ENCODE measurements at places on chromosomes 3 and 15.

- peak; percentile 61 for DNase-seq
Observed at GRCh38 chr3:138442433-138442832, 8.0 kb downstream of the ESYT3 start.

GRCh38 chr3:11651477-11651876 lies 7.8 kb upstream of the VGLL4 start:
- no peak for DNase-seq

- no peak for DNase-seq
Observed at GRCh38 chr3:188259596-188259995, 105.6 kb downstream of the LPP start.

DNA sequence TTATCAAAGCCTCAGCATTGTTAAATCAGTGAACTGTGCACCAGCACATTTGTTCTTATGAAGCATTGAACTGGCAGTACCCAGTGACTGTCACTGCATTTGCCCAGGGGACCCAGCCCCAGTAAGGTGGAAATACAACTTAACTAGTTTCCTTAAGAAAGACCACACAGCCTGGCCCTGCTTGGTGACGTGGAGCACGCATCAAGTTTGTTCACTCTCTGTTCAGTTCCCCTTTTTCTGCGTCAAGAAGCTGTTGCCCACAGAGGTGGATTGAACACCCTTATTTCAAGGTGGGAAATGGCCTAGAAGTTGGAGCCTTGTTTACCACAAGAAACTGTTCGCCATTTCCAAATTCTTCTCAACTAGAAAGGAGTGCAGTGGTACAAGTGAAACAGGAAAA lies 69.9 kb upstream of the AGBL1 start:
- no peak for DNase-seq

DNA sequence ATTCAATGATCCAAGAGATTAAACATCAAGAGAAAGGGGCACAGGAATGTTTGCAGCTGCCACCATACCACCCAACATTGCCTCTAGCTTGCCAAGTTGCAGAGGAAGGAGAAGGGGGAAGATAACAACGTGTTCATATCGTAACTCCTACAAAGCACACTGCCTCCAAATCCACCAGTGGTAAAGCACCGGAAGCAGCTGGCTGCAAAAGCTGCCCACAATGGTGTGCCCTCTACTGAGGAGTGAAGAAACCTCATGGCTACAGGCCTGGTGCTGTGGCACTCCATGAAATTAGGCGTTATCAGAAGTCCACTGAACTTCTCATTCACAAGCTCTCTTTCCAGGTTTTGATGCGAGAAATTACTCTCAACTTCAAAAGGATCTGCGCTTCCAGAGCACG lies 263.9 kb upstream of the STT3B start:
- DNase-seq, result no peak

DNA sequence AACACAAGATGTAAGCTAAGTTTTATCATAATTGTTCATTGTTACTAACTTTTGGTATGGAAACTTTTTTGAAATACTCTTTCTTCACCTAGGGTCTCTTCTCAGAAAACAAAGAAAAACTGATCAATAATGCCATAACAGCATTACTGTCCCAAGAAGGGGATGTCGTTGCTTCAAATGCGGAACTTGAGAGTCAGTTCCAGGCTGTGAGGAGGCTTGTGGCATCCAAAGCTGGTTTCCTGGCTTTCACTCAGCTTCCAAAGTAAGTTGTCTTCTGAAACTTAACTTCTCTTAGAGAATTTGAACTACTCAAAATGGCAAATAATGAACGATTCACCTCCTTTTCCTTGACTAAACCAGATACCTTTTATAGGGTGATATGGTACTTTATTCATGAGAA lies 39.3 kb downstream of the DNAJC13 start:
- no peak for DNase-seq

- no peak for DNase-seq
Observed at GRCh38 chr3:183954875-183955274, 62.8 kb downstream of the ABCC5 start.

DNA sequence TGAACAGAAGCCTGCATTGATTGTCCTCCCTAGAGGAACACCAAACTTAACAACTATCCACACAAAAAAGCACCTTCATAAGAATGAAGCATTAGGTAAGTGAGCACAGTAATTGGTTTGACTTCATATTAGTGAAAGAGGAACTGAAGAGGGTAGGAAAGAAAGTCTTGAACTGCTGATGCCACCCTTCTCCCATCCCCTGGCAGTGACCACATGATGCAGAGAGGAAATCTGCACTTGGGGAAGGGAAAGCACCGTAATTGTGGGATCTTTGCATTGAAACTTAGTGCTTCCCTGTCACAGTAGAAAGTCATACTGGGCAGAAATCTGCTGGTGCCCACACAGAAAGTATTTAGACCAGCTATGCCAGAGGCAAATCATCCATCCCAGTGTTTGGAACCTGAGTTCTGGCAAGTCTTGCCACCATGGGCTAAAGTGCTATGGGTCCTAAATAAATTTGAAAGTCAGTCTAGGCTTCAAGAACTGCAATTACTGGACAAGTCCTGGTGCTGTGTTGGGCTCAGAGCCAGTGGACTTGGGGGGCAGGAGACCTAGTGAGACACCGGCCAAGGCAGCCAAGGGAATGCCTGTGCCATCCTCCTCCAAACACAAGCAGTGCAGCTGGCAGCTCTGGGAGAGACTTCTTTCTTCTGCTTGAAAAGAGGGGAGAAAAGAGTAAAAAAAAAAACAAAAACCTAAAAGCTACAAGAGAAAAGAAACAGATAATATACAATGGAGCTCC lies 63.6 kb downstream of the SLC15A2 start:
- DNase-seq, result no peak

- DNase-seq, result no peak
Observed at GRCh38 chr15:41848631-41849030, 10.0 kb downstream of the PLA2G4B start.

DNA sequence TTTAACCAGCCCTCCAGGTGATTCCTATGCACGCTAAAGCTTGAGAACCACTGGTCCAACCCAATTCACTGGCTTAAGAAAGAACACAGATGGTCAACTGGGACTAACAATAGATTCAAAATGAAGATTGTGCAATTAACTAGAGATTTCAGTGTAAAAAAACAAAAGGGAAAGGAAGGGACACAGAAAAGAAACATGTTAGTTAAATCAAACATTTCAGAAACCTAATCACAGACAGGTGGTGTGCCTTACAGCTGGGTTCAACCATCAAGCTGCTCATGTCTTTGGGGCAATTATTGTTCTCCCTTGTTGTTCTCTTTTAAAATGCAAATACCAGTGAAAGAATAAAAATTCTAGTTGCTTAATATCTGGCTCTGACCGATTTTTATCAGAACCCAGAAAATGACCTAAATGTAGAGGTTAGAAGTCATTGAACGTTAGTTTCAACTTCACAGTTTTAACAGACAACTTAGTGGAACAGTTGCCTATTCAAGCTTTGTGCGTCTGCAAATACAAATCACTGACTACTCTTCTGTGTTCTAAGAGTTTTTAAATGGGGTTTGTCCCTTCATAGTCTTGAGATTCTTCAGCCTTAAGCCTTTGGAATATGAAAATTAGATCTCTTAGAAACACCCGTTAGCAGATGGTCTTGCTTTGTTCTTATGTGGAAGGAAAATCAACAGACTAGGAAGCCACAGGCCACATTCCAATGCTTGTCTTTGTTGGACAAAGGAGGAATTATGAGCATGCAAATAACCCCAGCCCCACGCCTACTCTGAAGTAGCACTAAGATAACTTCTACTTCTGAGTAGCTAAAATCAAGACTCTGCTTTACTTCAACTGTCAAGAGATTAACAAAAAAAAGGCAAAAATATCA lies 223.4 kb downstream of the ATP8B4 start:
- DNase-seq, result no peak

DNA sequence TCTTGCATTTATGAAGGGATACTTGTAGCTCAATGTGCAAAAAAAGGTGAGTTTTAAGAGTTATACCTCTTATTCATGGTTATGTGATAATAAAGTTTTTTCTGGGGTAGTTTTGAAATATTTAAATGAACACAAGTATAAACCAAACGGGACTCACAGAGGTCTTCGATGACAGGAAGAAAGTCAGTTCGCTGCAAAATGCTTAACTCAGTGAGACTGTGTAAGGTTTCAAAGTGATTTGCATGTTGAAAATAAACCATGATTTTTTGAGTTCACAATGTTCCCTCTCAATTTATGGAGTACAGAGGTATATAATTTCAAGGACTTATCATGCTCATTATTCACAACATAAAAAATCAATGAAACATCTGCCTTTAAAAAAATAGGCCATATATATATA lies 36.3 kb upstream of the MYH15 start:
- DNase-seq, result no peak
